ENCODE measurements at places on chromosomes 3 and 15.

DNA sequence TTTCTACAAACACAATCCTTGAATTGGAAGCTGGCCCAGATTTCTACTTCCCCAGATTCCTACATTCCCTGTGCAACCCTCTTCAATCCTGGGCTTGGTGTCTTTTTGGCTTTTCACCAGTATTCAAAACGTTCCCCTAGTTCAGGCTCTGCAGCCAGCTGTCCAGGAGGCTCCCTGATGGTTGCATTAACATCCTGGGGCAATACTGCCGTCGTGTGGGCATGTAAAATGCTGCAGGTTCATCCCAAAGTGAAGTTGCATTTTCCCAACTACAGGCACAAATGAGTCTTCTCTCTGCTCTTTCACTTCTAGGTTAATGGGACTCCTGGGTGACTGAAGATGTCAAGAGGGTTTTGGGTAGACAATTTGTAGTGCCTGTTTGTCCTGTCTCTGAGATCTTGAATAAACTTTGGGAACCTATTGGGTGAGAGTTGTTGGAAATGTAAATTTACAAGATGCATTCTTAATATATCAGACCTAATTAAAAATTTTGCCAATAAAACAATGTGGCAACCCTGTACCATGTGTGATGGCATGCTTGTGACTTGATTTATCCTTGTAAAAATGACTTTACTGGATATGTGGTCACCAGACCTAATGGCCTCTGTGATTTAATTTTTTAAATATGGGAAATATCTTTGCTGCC, 28.6 kb downstream of the SOX14 start:
- peak; percentile 51 for DNase-seq

DNA sequence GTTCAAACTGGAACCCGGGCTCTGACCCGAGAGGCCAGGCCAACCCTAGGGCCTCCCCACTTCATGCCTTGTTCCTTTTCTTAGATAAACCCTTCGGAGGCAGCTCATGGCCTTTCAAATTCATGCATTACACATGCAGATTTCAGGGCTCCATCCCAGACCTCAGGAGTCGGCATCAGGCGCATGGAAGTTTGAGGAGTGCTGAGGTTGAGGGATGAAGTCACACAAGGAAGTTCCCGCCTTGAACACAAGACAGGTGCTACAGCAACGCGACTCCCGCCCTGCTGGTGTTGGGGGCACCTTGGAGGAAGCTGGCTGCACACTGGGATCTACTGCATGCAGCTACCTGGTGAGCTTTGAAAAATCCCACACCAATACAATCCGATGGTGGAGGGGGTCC, 245.2 kb upstream of the LYSMD4 start:
- no peak for DNase-seq

GRCh38 chr3:59994732-59995304, 945.0 kb upstream of the CFAP20DC start:
- no peak for DNase-seq

GRCh38 chr3:196273655-196274054, 13.9 kb downstream of the PCYT1A start:
- DNase-seq, result no peak

DNA sequence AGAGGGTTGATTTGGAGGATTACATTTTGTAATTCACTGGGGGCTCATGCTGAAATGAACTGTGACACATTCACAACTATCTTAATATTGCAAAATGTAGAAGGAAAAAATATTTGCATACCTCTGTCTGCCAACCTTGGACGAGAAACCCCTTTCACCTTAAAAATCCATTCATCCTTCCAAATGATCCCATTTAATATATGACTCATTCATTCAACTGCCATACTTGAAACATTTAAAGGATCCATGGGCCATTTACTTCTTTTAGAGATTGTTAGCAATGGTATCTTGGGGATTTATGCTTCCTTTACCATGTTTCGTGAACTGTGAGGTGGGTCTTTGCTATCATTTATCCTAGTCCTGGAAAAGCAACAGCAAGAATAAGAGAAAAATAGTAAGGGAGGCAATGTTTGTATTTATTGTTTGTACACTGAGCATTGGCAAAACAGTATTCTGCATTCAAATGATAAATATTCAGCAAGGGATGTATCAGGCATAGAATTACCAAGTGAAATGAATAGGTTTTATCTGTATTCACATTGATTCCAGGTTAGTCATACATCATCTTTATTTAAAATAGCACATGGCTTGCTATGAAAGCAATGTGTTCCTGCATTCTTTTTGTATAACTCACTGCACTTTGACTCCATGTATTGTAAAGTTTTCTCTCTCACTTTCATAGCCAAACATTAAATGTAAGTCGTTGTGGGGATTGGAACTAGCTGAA, 378.1 kb downstream of the NSUN3 start:
- DNase-seq, result no peak

DNA sequence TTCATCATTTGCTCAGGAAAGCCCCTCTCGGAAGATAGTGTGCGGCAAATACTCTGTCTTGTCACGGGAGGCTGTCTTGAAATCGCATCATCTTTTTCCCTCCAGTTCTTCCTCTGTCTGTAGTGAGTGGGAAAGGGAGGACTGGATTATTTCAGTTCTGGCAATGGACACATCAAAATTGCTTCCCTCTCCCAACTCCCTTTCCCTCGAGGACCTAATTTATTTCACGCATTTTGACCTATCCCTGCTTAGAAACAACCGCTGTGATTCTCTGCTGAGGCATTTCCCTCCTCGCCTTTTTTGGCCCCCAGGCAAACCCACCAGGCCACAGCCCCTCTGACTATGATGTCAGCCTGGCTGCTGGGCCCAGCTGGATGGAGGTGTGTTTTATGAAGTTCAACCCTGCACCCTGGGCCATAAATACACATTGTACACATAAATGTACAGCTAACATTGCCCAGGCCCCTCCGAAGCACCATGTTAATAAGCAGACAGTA, 138.7 kb upstream of the LRTM1 start:
- DNase-seq, result no peak

GRCh38 chr15:69082554-69082953, 68.1 kb downstream of the NOX5 start:
- DNase-seq, result no peak

DNA sequence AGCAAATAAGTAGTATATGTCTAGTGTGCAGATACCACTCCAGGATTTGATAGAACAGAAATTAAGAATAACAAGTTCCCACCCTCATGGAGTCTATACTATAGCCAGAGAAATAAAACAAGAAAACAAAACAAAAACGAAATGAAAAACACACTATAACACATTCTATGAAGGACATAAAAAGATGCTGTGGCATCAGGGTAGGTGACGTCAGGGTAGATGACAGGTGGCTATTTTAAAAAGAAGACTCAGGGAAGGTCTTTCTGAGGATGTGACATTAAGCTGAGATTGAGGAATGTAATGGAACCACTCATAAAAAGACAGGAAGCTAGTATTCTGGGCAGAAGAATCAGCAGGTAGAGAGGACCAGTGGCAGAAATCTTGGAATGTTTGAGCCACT, 469.6 kb downstream of the RAP2B start:
- no peak for DNase-seq

DNA sequence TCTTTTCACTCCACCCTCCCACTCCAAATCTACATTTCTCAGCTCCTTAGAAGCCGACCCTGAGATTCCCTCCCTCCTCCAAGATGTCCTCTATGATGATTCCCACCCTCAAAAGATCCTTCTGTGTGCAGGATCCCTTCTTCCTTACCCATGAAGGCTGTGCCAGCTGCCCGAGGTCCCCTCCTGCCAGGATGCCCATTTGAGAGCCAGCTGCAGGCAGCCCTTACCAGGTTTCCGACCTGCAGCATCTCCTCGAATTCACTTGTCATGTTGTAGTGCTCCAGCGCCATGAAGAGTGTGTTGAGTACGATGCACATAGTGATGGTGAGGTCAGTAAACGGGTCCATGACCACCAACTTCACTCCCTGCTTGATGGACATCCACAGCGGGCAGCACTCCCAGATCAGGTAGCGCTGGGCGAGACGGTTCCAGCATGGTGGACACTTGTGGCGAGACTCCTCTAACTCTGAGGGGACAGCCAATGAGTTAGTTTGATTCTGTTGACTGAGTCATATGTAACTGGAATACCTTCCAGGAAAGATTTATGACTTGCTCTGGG, 51.9 kb downstream of the SCN5A start:
- DNase-seq, result no peak

GRCh38 chr3:27208961-27209616, 160.1 kb downstream of the NEK10 start:
- no peak for DNase-seq

DNA sequence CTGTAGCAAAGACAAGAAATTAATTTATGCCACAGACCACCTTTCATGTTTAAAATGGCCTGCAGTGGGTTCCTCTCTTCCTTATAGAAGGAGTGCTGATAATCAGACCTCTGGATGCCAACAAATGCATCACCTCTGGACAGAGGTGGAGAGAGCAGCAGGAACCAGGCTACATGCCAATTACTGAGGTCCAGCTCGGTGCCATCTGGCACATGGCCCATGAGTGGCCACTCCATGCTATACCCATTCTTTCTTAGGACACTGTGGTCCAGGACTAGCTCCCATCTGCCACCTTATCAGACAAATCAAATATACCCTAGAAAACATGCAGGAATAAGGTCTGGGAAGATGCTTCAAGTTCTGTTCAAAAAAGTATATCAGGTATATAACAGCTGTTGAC, 60.7 kb downstream of the TBC1D2B start:
- DNase-seq, result no peak

DNA sequence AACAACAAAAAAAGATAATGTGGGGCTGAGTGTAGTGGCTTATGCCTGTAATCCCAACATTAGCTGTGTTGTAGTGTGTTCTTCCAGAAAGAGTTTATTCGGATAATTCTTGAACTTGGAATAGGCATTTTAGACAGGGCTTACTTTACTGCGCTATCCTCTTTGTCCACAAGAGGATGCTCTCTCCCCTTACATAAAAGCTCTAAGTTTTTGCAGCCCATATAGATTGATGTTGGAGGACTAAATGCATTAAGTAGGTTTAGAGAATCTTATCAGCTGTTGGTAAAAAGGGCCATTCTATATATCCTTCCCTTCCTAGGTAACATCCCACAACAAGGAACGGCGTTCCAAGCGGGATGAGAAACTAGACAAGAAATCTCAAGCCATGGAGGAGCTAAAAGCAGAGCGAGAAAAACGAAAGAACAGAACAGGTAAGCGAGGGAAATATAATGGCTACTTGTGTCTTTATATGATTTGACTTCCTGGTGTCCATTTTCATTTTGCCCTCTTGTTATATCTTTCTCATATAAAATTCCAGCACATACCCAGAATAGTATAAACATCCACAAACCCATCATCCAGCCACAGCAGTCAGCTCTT, 27.8 kb upstream of the ITPKA start:
- DNase-seq, result peak; percentile 45

GRCh38 chr15:101172501-101173071, 79.3 kb downstream of the CHSY1 start:
- DNase-seq, result no peak

GRCh38 chr15:99621767-99622166, 56.0 kb downstream of the MEF2A start:
- no peak for DNase-seq

GRCh38 chr3:69282181-69282580, 103.7 kb downstream of the FRMD4B start:
- no peak for DNase-seq

DNA sequence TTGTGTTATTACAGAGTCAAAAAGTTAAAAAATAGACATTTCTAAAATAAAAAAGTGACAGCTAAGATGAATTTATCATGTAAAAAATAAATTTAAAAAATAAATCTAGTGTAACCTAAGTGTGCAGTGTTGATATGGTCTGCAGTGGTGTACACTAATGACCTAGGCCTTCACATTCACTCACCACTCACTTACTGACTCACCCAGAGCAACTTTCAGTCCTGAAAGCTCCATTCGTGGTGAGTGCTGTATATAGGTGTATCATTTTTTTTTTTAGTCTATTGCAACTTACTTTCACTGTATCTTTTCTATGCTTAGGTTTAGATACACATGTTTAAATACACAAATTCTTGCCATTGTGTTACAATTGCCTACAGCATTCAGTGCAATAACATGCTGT, 459.4 kb upstream of the ROBO1 start:
- DNase-seq, result no peak

GRCh38 chr15:65980824-65981456, 111.6 kb downstream of the RAB11A start:
- DNase-seq, result peak; percentile 87

- DNase-seq, result no peak
These were observed 51.5 kb upstream of the MEF2A start for GRCh38 chr15:99514306-99514705.

- DNase-seq, result peak; percentile 38
These were observed 8.3 kb downstream of the B3GALNT1 start for GRCh38 chr3:161096771-161097367.

DNA sequence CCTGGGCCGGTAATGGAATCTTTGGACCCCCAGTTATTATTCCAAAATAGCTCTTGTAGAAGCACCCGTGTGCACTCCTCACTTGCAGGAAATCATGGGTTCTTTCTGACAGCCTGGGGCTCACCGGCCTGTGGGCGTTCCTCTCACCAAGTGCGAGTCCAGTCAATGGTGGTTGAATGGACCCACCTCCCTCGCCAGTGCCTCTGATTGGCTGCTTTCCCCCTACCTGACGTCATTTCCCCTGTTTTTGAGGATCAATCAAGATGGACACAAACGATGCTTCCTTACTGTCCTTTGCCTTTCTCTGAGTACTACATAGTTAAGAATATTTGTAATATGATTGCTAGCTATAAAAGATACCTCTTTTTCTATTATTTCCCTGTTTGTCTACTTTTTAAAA, 18.1 kb downstream of the MOBP start:
- DNase-seq, result no peak

DNA sequence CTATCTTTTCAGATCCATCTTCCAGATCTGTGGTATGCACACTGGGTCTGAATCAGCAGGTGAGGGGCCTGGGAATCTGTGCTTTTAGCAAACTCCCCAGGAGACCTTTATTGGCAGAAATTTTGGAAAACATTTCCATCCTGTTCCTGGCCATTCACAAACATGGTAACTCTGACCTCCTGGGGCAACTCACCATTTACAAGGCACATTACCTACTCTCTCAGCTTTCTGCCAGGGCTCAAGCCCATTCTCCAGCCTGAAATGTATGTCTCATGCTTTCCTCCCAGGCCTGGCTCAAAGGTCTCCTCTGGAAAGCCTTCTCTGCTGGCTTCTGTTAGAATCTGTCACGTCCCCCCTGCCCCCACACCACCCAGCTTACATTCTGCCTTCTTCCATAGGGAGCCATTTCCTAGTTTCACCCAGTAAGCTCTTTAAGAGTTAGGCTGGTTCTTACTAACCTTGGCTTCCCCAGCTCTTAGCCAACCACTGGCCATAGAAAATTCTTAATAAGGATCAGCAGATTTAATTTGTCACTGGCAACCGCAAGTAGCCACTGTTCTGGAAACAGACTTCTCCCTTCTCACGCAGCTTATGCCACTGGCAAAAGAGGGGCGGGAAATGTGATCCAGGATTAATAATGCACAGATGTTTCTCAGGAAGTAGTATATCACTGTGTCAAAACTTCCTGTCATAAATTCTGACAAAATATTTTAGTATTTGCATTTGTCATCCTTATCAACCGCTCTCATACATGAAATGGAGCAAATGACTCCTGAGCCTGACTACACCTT, 55.0 kb downstream of the RORA start:
- no peak for DNase-seq

GRCh38 chr15:33411596-33412540, 101.1 kb downstream of the RYR3 start:
- no peak for DNase-seq
